ENCODE measurements at places on chromosomes 6 and 20.

GRCh38 chr6:135209803-135210202 lies 28.7 kb downstream of the MYB start:
- DNase-seq = no peak

- no peak for DNase-seq
Observed at GRCh38 chr20:48893374-48893773, 28.1 kb upstream of the ARFGEF2 start.

DNA sequence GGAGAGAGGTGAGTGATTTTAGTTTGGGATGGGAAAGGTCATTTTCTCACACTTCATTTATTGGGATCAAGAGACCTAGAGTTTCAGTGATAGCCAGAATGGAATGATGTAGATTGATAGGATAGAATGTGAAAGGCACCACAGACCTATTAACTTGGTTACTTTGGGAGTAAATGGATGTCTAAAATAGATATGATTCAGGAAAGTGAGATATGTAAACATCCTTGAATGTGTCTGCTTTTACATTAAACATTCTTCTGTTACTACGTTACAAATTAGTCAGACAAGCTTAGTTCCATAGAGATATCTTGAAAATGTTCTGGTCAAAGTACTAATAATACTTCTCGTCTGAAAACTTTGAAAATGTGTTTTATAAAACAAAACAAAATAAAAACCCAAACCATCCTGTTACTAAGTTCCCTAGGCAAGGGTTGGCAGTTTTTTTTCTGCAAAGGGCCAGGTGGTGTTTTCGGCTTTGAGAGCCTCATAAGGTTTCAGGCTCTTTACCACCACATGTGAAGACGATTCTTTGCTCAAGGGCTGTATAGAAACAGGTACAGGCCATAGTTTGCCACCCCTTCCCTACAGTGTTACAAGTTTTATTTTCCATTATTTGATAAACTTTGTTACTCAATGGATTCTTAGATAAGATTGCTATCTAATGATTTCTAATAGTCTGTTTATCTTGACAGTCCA lies 3.4 kb downstream of the CYB5R4 start:
- DNase-seq = no peak

- DNase-seq = no peak
Observed at GRCh38 chr6:110421749-110422443, 6.5 kb upstream of the DDO start.

DNA sequence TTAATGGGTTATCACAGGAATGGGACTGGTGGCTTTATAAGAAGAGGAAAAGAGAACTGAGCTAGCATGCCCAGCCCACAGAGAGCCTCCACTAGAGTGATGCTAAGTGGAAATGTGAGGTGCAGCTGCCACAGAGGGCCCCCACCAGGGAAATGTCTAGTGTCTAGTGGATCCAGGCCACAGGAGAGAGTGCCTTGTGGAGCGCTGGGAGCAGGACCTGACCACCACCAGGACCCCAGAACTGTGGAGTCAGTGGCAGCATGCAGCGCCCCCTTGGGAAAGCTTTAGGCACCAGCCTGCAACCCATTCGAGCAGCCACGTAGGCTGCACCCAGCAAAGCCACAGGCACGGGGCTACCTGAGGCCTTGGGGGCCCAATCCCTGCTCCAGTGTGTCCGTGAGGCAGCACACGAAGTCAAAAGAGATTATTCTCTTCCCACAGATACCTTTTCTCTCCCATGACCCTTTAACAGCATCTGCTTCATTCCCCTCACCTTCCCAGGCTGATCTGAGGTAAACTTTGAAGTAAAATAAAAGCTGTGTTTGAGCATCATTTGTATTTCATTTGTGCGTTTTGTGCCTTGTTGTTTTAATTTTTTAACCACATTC lies 4.4 kb downstream of the HLA-E start:
- DNase-seq = peak; percentile 51

DNA sequence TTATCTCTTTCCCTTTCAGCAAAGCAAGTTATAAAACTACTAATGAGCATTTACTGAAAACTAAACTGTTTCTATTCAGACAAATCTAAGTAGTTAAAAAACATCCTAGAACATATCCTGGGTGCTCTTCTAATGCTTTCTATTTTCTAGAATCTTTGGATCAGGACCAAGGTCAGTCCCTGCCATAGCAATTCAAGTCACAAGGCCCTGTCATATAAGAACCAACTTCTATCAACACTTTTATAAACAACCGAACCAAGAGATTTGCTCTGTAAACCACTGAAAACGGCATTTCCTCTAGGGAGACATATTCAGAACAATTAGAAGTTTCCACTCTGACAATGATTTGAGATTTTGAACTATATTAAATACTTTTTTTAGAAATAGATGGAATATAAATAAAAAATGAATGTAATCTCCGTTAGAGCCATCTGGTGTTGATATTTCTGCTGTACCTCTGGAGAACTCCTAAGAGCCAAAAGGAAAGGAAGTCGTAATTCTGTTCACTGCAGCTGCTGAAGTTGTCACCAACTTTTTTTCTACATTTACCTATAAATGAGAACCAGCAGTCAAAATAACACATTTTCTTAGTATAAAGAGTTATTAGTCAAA lies 51.4 kb upstream of the LGSN start:
- DNase-seq = no peak

GRCh38 chr6:140541288-140541687 lies 1166.8 kb upstream of the CITED2 start:
- no peak for DNase-seq

DNA sequence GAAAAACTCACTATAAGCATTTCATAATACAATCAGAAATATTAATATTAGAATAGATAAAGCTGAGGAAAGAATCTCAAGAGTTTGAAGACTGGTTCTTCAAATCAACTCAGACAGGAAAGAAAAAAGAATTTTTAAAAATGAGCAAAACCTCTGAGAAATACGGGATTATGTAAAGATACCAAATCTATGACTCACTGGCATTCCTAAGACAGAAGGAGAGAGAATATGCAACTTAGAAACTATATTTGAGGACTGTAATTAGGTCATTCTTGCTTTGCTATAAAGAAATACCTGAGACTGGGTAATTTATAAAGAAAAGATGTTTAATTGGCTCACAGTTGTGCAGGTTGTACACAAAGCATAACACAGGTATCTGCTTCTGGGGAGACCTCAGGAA lies 665.1 kb downstream of the RNF144B start:
- DNase-seq = no peak

DNA sequence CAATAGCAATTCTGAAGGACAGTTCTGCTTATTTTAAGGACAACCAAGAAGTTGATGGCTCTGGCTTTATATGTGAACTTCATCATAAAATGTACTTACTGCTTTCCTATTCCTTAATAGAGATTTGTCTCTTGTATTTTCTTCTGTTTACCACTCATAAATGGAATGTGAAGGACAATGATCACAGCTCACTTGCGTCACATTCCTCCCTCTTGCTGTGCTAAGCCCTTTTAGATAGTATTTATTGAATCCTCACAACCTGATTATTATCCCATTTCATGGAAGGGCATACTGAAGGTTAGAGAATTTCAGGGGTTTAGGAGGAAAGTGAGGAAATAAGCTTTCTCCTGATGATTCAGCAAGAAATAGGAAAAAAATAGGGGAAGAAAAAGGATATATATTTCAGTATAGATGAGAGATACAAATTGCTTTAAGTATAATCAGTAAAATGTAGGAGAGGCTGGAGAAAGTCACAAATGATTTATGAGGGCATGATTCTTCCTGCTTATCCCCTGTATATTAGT lies 132.9 kb downstream of the AIG1 start:
- DNase-seq = no peak

DNA sequence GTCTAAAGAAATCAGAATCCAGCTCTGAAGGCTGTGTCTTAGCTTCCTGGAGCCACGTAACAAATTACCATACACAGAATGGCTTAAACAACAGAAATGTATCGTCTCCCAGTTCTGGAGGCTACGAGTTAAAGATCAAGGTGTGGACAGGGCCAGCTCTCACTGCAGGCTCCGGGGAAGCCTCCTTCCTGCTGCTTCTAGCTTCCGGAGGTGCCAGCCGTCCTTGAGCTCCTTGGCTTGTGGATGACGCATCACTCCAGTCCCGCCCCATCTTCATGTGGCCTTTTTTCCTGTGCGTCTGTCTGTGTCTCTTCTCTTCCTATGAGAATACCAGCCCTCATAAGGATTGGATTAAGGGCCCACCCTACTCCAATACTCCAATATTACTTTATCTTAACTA lies 319.1 kb upstream of the QKI start:
- DNase-seq = no peak

GRCh38 chr6:39061182-39061581 lies 12.6 kb downstream of the GLP1R start:
- no peak for DNase-seq

DNA sequence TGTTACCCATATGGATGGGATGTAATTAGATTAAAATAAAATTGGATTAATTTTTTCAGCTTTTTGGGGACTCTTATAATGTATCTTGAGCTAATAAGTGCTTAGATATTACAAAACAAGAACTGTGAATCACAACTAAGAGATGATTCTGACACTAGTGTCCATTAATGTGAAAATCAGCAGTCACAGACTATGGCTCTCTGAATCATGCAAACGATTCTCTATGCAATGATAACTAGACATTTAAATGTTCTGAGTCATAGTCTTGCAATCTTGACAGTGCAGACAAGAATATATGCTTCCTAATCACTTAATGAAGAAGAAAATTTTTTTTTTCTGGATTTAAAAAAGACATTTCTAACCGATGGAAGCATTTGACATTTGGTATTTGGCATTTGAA lies 82.2 kb upstream of the OPRM1 start:
- no peak for DNase-seq

- no peak for DNase-seq
Observed at GRCh38 chr6:146892613-146893401, 294.0 kb downstream of the ADGB start.

DNA sequence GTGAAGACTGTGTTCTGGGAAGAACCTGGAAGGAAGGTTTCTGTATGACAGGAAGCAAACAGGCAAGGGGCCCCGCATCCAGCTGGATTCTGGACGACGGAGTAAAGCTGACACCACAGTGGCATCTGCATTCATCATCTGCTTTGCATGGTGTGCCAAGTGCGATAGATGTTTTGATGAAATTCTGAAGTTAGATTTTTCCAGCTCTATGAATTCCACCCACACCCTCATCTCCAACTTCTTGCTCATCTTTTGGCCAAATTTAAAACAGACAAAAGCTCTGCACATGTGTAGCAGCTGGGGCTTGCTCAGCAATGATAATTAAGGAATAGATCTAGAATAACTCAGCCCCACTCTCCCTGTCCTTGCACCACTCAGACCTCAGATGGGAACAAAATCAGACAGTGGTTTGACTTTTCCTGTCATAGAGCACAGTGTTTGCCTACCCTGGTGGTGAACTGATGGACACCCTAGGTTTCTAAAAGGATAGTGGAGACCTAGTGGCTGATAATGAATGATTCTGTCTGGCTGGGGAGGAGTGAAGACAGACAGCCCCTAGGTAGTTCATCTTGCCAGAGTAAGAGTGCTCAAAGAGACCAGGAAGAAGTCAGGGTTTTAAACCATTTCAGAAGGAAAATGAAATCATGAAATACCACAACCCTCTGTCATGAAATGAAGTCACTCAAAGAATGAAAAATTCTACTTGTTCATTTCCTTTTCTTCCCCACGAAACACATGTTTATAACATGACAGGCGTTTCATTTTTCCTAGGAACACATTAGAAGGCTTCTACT lies 85.8 kb downstream of the BCAS1 start:
- no peak for DNase-seq

DNA sequence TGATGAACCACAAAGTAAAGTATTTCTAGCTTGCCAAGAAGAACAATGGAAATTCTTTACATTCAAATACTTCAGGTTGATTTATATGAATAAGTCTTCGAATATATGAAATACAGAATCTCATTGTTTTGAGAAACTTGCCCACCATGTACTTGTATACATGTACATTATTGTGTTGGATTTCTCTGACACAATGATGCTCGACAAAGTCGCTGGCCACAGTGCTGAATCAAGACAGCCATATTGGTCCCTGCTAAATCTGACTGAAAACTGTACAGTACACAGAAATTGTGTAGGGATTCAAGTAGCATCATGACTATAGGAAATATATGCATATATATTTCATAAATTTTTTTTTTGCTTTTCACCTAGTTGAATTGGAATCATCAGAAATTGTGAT lies 13.1 kb upstream of the LIN28B start:
- no peak for DNase-seq

DNA sequence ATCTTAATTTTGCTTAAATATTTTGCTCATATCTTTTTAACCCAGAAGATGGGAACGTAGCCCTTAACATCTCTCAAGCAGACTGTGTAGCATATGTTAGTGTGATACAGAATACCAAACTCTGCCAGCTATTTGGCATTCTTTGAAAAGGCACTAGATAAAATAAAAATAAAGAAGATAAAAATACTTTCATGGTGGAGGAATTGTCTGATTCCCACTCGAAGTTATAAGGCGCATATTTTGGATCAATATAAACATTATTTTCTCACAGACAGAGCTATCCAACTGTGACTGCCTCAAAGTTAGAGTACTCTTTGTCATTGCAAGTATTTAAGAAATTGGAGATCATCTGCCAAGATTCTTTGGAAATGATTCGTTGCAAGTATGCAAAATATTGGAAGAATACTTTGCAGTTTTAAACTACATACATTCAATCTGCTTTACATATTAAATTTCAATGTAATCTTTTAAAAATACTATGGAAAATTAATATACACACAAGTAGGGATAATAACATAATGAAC lies 10.8 kb upstream of the EEF1E1 start:
- no peak for DNase-seq

DNA sequence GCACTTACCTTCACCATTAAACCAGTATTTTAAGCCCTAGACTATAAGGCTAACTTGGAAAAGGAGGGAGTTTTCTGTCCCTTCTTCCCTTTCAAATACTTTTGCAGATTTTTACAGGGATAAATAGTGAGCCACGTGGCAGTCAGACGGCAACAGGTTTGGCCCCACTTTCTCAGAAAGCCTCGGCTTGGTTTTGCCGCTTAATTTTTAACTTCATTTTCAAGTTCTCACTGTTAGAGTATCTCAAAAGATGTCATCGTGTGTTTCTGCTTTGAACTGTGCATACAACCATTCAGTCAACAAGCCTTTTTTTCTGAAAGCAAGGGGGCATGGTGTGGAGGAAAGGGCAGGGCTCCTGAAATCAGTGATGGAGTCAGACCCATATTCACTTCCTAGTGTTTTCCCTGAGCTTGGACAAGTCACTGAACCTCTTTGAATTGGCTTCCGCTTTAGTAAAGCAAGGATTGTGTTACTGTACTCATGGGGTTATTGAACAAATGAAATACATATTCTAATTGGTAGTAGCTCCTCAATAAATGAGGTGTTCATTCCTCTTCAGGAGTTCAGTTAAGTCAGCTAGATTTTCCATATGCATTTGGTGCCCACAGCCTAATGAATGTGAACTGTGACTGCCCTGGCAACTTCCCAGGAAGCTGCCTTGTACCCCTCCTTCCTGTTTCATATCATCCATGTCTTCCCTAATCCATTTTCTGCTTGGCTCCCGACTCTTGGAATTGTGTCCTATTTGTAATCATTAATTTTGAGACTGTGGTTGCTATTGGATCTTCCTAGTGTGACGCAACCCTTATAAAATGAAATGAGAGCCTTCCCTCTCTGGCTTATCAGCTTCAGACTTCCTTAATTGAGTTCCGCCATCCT lies at the start of gene SLC17A2:
Gene SLC17A2 (minus strand): TSS at position 160 of the 879 bp plus-strand sequence. CDS start 4,895 bp downstream, outside the sequence.
- no peak for DNase-seq

- DNase-seq = no peak
Observed at GRCh38 chr20:62350629-62351422, 16.3 kb downstream of the LAMA5 start.

- DNase-seq = no peak
Observed at GRCh38 chr20:12640251-12640650, 368.5 kb upstream of the SPTLC3 start.

- no peak for DNase-seq
Observed at GRCh38 chr20:58128635-58129625, 99.5 kb downstream of the ANKRD60 start.

All from stimulated activated CD4-positive, alpha-beta T cell treated with anti-CD3 and anti-CD28 coated beads, Interleukin-2, amount 100 ng/mL, for 24 hours (primary cell).